ENCODE measurements at places on chromosomes 4 and X. TPM values are rescaled to one million over a fixed set of nuclear protein-coding genes. Genes with fewer than 3 reads are reported as not detected.

TMEM35A gene
- not detected for total RNA-seq

PAGE1 gene
- total RNA-seq: not detected

MXRA5 gene
- 2.0 TPM for total RNA-seq

CTAG1B gene
- total RNA-seq: not detected

GAGE2A gene
- total RNA-seq: not detected

GPC3 gene
- 5.4 TPM for total RNA-seq

IRS4 gene
- total RNA-seq: not detected

DNA sequence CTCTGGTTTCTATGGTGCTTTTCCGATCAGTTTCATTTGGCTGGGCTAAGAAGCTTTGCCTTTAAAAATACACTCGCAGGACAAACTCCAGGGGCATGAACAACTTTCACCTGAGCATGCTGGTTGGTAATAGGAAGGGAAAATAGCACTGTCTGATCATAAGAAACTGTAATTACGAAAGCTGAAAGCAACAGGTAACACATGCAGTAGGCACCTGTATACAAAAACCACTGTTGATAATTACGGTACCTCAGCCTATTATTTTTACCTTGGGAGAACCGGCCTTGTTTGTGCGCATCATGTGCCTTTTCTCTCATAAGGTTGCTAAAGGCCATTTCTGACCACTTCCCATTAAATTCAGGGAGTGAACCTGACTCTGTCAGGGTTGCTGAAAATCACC is 45.7 kb downstream of the RTL9 start:
- DNase-seq: no peak

GRCh38 chrX:49269767-49270248 is at the start of gene PPP1R3F:
TSS of gene PPP1R3F (plus strand) at chrX:49269793. CDS start at chrX:49269870, 77 bp downstream.
- DNase-seq: no peak

DNA sequence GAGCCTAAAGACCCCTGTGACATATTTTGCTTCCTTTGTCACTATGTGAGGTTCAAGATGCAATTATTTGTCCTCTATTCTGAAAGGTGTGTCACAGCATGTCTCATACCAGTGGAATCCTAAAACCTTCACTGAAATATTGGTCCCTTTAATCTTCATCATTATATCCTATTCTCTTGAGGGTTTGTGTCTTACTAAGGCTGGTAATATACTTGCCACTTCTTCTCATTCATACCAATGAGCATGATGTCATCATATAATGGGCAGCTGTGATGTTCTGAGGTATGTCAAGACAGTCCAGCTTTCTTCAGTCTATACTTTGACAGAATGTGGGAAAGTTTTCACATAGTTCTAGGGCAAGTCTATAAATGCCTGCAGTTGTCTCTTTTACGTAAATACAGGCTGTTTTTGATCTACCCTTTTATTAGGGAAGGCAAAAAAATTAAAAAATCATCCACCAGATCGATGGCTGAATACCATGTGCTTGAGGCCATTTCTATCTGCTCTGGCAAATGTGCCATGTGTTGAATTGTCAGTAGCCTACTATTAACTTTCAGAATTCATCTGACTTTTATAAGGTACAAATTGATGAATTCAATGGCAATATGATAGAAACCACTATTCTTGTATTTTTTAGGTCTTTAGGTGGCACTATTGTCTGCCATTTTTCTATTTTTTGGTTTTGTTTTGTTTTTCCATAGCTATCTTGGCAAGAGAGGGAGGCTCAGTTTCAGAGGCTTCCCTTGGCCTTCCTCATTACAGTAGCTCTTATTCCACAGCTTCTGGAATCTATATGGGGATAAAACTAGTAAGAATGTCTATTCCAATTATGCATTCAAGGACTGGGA is 209.0 kb downstream of the PPARGC1A start:
- DNase-seq: no peak

- no peak for DNase-seq
Measured at GRCh38 chr4:52864793-52865192, 2.7 kb downstream of the RASL11B start.

GRCh38 chr4:306551-306961 is 1.3 kb upstream of the ZNF732 start:
- no peak for DNase-seq

- DNase-seq: no peak
Measured at GRCh38 chrX:1389993-1390285, 2.0 kb downstream of the SLC25A6 start.

- DNase-seq: no peak
Measured at GRCh38 chrX:105646592-105647372, 175.6 kb upstream of the NRK start.

- DNase-seq: no peak
Measured at GRCh38 chrX:103423955-103424638, 47.8 kb downstream of the BEX3 start.

GRCh38 chrX:29531336-29531735 is 684.0 kb upstream of the MAGEB2 start:
- DNase-seq: no peak

GRCh38 chr4:110365761-110366160 is 110.2 kb upstream of the ENPEP start:
- DNase-seq: no peak
